Camera-type eye (tissue), 1 donor: ENCODE measurements at places on chromosomes 2 and 18. TPM values are rescaled to one million over a fixed set of nuclear protein-coding genes. Genes with fewer than 3 reads are reported as not detected.

Gene KCNJ3
- total RNA-seq: 9.5 TPM

Gene RPRM
- 10.5 TPM for total RNA-seq

Gene HES6
- 59.3 TPM for total RNA-seq

Gene DUSP2
- 8.1 TPM for total RNA-seq

Gene INHA
- 0.82 TPM for total RNA-seq

Gene SLC9A2
- 0.49 TPM for total RNA-seq

Gene ITPRIPL1
- total RNA-seq: 5.7 TPM

Gene MTX2
- 29.2 TPM for total RNA-seq

Gene KANSL1L
- 94.0 TPM for total RNA-seq

Gene FBXO41
- 6.7 TPM for total RNA-seq

Gene IL1R2
- total RNA-seq: 1.0 TPM

Gene ALK
- total RNA-seq: 9.5 TPM

Gene ARHGAP25
- total RNA-seq: 4.3 TPM

Gene SERPINB13
- total RNA-seq: 0.33 TPM

Gene TRIM54
- 4.7 TPM for total RNA-seq

Gene UNC80
- 54.2 TPM for total RNA-seq

Gene LRRTM1
- 2.0 TPM for total RNA-seq

Gene IL36B
- not detected for total RNA-seq

Gene MAP2
- 267 TPM for total RNA-seq

Gene REG3A
- not detected for total RNA-seq

Gene ACTR2
- total RNA-seq: 128 TPM

Gene UGT1A3
- total RNA-seq: not detected

Gene IGFBP5
- 508 TPM for total RNA-seq

Gene AKAIN1
- total RNA-seq: 1.3 TPM

Gene TFCP2L1
- 1.1 TPM for total RNA-seq

Gene SP9
- total RNA-seq: not detected

Gene FASTKD1
- 51.5 TPM for total RNA-seq

Gene INHBB
- total RNA-seq: 25.7 TPM

Gene TUBA3D
- not detected for total RNA-seq

Gene KCNE4
- 17.8 TPM for total RNA-seq
